ENCODE measurements at places on chromosomes 5 and 9.

DNA sequence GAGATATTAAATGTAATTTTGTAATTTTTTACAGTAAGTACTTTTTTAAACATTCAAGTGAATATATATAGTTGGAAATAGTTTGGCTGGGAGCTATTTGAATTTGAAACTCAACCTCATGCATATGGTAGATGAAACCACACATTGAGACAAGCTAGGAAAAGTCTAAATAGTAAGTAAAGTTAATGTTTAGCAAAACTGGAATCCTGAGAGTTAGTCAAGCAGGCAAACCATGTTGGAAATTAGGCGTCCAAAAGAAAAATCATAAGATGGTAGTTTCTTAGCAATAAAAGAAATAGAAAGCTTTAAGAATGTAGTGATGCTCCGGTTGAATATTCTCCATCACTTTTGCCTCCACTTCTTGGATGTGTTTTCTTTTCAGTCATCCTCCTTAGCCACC is 657.1 kb upstream of the CDH10 start:
- no peak for DNase-seq

DNA sequence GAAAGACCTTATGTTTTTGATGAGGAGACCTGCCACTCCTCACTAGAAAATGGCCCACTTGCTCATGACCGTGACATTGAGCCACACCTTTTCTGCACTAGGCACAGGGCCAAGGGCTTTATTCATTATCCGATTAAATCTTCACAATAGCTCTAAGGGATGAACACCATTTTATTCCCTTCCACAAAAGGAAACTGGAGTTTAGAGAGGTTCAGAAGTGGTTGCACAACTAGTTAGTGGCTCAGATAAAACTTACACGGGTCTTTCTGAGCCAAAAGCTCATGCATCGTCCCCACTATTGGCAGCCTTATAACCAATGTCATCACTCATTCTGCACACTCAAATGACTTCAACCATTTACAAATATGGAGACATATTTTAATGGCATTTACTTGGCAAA is 39.4 kb downstream of the SUSD1 start:
- DNase-seq, result no peak

DNA sequence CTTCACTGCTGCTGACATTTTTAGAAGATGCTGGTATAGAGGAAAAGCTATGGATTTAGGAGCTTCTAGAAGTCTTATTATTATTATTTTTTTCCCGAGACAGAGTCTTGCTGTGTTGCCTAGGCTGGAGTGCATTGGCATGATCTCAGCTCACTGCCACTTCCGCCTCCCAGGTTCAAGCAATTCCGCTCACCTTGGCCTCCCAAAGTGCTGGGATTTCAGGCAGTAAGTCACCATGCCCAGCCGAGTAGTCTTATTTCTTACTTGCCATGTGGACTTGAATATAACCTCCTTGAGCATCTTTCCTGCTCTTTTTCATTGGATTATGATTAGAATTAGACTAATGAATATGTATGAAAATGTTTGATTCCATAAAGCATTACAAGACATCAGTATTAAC is 119.5 kb downstream of the NR3C1 start:
- DNase-seq, result no peak

GRCh38 chr9:88652876-88653275 is 117.9 kb downstream of the NXNL2 start:
- DNase-seq, result no peak

- DNase-seq, result no peak
Measured at GRCh38 chr9:123421186-123421585, 65.2 kb downstream of the CRB2 start.
